ELR (cell line): ENCODE measurements at places on chromosomes 3 and 15.

DNA sequence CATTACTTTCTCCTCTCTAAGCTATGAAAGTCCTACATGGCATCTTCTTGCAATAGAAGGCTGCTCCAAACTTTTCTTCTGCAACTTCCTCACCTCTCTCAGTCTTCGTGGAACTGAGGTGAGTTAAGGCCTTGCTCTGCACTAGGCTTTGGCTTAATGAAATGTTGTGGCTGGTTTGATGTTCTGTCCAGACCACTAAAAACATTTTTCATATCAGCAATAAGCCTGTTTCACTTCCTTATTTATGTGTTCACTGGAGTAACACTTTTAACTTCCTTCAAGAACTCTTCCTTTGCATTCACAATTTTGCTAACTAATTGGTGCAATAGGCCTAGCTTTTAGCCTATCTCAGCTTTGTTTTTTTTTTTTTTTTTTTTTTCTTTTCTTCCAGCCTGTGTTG is 335.3 kb upstream of the NECTIN3 start:
- DNase-seq = no peak

GRCh38 chr15:38427380-38427779 is 26.5 kb upstream of the FAM98B start:
- no peak for DNase-seq

DNA sequence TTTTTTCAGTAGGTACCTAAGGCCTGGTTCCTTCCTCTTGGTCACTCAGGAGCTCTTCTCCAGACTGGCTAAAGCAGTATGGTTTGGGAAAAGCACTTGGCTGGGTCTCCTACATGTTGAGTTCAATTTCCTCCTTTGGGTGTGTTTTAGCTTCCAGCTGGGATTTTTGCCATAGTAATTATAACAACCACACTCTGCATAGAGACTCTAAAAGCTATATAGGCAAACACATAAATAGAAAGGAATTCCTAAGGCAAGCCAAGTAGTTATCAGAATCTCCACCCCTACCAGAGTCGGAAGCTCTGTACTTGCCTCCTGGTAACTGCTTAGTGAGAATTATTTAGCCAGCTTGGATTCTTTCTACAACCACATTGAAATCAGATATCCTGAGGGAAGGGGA is 48.6 kb downstream of the FOXL2 start:
- DNase-seq = no peak

GRCh38 chr3:58358808-58359207 is 26.1 kb downstream of the PXK start:
- DNase-seq = no peak

DNA sequence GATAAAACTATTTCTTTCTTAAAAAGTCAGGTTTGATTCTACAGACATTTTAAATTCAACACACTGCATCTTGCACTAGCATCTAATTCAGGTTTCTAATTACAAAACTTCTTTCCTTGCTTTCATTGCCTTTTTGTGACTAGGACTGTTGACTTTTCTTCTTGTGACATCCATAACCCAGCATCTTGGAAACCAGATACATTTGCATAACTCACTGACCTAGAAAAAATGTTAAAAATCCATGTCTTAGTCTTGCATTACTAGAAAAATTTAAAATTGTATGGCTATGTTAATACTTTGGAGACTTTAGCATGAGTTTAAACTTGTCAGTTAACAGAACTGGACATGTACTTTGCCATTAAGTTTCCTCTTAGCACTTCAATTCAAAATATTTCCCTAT is 72.7 kb downstream of the DTWD1 start:
- no peak for DNase-seq

DNA sequence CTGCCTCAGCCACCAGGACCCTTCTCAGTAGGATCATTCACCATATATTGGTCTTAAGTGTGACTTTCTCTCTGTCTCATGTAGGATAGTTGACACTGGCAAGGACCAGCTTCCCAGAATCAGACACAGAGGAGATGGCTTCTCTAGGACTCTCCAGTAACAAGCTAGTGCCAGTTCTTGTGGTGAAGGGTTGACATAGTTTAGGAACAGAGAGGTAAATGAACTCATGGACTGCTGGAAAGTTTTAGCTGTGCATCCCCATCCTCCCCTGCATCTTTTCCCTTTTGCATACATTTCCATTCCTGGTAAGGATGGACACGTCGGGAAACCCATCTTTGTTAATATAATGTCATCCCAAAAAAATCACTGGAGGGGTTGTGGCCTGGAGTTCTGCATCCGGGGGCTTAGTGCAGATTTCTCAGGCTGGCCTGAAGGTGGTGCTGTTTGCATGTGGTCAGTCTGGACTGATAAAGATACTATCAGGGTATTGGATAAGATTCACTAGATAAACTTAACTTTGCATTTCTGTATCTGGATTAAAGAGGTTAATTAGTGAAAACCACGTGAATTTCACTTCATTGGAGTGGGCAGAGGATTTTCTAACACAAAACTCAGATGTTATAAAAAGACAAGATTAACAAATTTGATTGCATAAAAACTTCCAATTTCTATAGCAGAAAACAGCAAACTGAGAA is 110.8 kb downstream of the TBC1D2B start:
- peak; percentile 67 for DNase-seq

DNA sequence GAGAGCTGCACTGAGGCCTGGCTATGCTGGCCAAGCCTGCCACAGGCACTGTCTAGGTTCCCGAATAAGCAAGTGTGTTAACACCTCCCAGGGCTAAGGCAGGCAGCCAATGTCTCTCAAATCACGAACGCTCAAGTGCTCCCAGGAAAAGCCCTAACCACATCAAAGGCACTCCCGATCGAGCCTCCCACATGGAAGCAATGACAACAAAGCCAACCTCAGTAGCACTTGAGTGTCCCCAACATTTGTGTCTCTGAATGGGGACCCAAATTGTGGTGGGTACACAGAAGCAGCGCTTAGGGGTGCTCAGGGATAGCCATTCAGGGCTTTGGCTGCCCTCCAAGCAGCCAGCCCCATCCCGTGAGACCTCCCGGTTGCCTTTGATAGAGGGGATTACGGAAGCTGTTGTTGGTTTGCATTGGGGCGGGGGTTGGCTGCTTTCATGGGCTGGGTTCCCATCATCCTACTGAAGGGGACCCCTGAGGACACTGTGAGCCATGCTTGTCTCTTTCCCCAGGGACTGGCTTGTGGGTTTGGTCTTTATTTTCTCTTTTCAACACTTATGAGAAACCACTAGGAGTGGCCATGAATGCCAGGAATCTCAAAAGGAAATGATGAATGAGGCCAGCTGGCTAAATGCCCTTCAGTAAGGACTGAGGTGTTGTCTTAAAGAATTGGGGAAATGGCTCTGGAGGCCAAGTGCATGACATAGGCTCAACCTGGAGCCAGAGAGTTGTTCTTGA is 234.1 kb upstream of the FEZF2 start:
- peak; percentile 85 for DNase-seq

DNA sequence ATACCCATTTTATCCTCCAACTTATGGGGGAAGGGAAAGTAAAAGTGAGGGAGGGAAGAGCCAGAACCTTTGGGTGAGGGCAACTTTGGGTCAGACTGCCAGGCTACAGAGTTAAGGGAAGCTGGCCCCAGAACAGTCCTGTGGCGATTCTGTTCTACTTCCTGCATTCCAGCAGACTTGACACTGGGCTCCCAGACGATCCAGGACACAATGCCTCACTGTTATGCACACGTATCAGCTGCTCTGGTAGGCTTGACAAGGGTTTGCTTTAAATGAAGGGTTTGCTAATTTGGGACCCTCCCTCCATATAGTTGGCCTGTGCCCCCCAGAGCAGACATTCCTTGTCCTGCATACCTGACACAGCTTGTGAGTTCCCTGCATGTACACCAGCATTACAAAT is 10.7 kb downstream of the GORASP1 start:
- peak; percentile 10 for DNase-seq

DNA sequence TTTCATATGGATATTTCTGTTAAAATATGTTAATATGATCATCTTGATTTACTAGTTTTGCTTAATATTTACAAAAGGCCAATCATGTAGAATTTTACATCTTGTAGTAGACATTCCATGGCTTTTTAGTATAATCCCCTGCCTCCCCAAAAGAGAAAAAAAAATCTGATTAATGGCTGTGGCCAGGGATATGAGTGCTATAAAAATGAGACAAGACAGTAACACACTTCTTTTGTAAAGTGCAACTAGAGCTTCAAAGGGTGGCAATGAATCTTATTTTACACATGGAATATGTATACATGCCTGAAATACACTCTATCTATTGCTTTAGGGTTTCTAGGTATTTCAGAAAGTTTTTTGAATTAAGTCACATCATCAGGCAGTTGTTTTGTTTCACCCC is 112.2 kb upstream of the NANOGP8 start:
- DNase-seq = no peak

GRCh38 chr3:4687596-4687995 is 194.4 kb downstream of the ITPR1 start:
- DNase-seq = no peak

GRCh38 chr3:41140242-41140641 is 59.1 kb upstream of the CTNNB1 start:
- DNase-seq = no peak

- DNase-seq = no peak
These were observed 110.5 kb upstream of the PTPRG start for GRCh38 chr3:61450866-61451265.

DNA sequence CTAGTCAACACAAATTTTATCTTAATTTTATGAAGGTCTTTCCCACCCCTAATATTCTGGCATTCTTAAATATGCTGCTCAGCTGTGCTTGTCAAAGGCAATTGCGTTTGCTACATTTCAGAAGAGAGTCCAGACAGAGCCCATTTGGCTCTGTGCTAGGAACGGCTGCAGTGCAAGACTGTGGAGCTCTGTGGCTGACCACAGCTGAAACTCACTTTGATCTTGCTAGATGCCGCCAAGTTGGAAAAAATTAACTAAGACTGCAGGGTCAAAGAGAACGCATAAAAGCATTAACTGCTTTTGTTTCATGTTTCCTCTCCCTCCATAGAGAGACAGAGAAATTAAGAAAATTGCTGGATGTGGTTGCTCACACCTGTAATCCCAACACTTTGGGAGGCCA is 7.6 kb upstream of the PPP1R2 start:
- no peak for DNase-seq

- DNase-seq = no peak
These were observed 26.4 kb downstream of the CP start for GRCh38 chr3:149195221-149195620.

DNA sequence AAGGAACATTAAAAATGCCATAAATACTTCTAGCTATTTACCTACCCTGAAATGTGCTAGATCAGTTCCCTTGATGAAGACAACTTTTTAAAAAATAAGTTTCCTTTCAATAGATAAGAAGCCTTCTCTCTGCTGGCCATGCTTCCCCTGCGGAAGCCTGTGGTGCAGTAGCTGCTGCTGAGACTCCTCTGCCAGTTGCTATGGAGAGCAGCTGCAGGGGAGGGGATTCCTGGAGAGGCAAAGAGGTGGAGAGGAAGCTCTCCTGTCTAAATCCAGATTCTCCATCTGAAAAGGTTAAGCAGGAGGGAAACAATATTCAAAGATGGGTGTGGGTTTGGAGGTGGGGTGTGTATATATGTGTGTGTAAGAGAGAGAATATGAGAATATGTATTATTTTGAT is 69.8 kb upstream of the BFSP2 start:
- DNase-seq = peak; percentile 4

GRCh38 chr3:162147996-162148395 is 651.4 kb downstream of the OTOL1 start:
- no peak for DNase-seq

DNA sequence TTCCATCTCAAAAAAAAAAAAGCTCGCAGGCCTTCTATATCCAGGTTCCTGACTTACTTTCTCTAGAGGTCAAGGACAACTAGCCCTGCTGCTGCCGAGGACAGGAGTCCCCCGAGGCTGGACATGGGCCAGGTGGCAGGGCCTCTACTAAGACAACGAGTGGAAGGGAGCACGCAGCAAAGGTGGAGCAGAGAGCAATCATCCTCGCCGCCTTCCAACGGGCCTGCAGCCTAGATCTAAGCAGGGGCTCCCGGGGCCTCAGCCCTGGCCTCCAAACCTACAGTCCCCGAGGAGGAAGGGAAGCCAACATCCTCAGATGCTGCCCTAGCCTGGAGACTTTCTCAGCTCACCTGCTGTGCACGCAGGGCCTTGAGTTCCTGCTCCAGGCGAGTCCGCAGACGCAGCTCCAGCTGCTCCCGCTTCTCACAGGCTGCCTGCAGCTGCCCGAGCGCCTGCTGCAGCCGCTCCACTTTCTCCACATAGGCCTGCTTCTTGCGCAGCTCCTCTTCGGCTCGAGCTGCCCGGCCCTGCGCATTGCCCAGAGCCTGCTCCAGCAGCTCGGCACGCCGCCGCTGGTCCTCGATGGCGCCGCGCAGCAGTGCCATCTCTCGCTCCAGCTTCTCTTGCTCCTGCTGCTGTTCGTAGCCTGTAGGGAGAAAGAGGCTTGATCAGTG is 12.9 kb downstream of the AMOTL2 start:
- no peak for DNase-seq

GRCh38 chr15:43429687-43430086 is 58.8 kb downstream of the TUBGCP4 start:
- no peak for DNase-seq

GRCh38 chr3:128483657-128484403 is 9.2 kb downstream of the GATA2 start:
- DNase-seq = peak; percentile 46

GRCh38 chr3:112086875-112087524 is 811 bp downstream of the C3orf52 start:
- peak; percentile 80 for DNase-seq

DNA sequence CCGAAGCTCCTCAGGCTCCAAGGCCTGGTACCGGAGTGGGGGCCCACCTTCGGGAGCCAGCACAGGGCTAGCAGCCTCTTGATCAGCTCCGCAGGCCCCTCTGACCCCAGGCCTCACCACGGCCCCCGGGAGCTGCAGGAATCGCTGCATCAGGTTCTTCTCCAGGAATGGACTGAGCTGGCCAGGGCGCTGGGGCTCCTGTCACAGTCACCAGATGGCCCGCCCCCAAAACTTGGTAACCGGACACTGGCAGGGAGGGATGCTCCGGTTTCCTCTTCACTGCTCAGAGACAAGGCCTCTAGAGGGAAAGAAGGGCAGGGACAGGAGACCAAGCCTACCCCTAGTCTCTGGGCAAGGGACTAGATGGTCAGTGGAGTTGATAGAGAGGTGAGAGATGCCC is 9.9 kb downstream of the AP3B2 start:
- DNase-seq = peak; percentile 2

DNA sequence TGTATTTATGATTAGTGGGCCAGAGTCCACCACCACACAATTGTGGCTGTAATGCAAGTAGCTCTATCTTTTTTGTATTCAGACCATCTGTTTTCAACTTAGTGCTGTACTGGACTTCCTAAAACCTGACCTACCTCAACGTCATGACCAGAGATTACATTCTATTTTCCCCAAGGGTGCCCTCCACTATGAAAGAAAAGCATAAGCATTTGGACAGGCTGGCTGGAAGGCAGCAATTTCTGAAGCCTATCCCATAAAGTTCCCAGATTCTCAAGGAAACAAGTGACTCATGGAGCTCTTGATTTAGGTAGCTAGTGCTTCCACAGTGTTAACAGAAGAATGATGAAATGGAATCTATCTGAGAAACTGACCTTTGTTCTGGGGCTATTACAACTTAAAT is 75.8 kb downstream of the COL8A1 start:
- DNase-seq = no peak

- DNase-seq = no peak
These were observed 122.2 kb downstream of the SYNPR start for GRCh38 chr3:63400246-63400860.

- peak; percentile 70 for DNase-seq
These were observed 66.4 kb upstream of the TJP1 start for GRCh38 chr15:29888646-29889045.
